Stimulated activated CD4-positive, alpha-beta T cell treated with anti-CD3 and anti-CD28 coated beads, Interleukin-4, amount 100 ng/mL, for 4 hours (primary cell): ENCODE measurements at places on chromosomes 3 and 15.

DNA sequence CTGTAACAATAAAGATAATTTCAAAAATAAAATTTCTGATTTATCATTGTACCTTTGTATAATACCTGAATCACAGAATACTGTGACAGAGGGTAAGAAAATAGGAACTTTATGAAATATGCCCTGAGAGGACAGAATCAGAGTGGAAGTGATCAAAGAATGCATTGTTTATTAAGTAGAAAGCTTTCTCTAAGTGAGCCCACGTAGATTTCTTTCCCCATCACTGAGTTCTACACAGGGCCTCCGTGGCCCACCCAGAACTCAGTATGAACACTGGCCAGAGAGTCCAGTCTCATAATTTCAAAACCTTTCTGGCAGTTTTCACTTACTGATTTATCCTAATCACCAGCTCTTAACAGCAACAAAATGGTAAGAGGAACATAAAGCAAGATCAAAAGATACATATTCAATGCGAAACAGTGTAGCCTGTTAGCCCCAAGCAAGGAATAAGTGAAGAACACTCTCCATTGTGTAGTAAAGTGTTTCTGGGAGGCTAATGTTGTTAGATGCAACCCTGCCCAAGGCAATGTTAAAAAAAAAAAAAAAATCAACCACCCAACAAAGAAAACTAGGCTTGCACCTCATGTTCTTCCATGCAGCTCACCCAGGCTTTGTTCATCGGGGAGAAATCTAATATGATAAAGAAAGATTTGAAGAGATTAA, 341.3 kb downstream of the LSAMP start:
- DNase-seq, result no peak

GRCh38 chr3:177554895-177555759, 357.8 kb upstream of the TBL1XR1 start:
- DNase-seq, result no peak

- no peak for DNase-seq
Measured at GRCh38 chr3:11643201-11643603, 513 bp downstream of the VGLL4 start.

GRCh38 chr3:17823036-17823435, 80.6 kb upstream of the TBC1D5 start:
- DNase-seq, result no peak

DNA sequence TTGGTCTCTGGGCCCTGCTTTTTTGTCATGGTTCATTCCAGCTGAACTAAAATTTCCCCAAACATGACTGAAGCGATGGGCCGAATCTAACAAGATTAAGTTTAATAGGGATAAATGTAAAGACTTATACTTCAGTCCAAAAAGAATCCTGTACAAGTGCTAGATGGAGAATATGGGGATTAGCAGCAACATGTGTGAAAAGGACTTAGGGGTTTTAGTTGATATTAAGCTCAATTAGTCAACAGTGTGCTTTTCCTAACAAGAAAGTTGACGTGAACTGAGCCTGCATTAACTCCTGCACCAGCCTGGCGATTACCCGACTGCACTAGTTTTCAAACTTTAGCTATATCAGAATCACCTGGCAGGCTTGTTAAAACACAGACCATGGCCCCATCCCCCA, 61.0 kb upstream of the BBX start:
- no peak for DNase-seq

- peak; percentile 46 for DNase-seq
Measured at GRCh38 chr15:98649472-98650416, 1.4 kb downstream of the IGF1R start.
